ENCODE measurements at places on chromosomes 2 and 18. TPM values are rescaled to one million over a fixed set of nuclear protein-coding genes. Genes with fewer than 3 reads are reported as not detected.

Gene CYP27C1
- not detected for total RNA-seq

Gene EXOC6B
- 43.5 TPM for total RNA-seq

GRCh38 chr2:1788478-1788959 lies 44.2 kb upstream of the PXDN start:
- DNase-seq = no peak

DNA sequence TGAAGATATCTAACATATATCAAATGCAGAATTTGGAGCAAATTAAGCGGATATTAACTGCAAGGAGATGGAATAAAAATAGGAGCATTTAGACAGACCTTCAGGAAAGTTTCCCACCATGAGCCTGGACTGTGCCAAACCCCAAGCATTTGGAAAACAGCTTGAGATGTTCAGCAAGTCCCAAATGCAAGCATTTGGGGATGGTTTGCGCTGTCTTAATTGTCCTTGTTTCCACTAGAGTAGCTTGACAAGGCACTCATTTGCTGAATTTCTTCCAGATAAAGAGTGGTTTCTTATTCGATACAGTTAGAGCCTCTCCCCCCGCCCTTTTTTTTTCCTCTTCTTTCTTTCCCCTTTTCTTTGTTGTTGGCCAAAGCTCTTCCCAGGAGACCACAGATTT lies 77.1 kb upstream of the CDC42EP3 start:
- no peak for DNase-seq

- no peak for DNase-seq
Observed at GRCh38 chr2:190670182-190670946, 21.5 kb downstream of the NAB1 start.
